Lung (tissue), 17 donors: ENCODE measurements at places on chromosomes 11 and 22. TPM values are rescaled to one million over a fixed set of nuclear protein-coding genes. Genes with fewer than 3 reads are reported as not detected.

DNA sequence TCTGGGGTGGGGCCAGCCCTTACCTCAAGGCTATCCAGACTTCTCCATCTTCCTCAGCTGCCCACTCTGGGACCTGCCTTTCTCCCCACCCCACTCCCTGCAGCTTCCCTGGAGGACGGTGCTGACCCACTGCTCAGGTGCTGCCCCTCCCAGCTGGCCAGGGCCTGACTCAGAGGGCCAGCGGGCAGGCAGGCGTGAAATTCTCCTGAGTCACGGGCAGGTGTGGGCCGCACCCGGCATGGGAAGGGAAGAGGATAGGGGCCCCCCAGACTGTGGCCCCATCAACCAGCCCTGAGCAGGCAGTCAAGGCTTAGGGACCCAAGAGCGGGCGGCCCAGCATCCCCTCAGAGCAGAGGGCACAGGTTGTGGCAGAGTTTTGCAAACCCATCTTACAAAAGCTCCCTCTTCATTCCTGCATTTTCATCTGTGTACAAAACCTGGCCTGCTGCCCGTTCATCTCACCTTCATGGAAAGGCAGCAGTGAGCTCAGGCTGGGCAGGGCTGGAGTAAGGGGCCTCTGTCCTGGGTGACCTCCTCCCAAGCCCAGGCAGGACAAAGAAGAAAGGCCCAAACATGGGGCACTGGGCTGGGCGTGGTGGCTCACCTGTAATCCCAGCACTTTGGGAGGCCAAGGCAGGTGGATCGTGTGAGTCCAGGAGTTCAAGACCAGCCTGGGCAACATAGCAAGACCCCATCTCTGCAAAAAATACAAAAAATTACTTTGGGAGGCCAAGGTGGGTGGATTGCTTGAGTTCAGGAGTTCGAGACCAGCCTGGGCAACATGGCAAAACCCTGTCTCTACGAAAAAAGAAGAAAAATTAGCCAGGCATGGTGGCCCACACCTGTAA lies 6.1 kb downstream of the RHOD start:
- no peak for DNase-seq

- DNase-seq = no peak
These were observed 17.9 kb upstream of the SESN3 start for GRCh38 chr11:95248666-95249467.

GRCh38 chr22:36332623-36333332 lies 55.0 kb downstream of the MYH9 start:
- DNase-seq = peak; percentile 63

DNA sequence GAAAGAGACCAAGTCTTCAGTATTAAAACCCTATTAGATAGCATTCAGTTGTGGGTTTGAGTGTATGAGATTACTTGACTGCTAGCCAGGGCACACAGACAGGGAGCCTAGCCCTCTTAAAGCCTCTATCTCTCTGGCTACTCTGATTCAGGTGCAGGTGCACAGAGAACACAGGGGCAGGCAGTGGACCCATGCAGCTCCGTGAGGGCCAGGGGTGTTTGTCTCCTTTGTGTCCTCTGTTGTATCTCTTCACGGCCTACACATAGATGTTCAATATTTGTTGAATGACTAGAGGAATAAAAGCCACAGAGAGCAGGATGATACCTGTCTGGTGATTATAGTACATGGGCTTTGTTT lies 21.5 kb upstream of the AIFM3 start:
- DNase-seq = no peak

GRCh38 chr11:101817581-101817980 lies 97.2 kb upstream of the CEP126 start:
- DNase-seq = no peak

KIF18A gene
- total RNA-seq = 7.5 TPM

DNA sequence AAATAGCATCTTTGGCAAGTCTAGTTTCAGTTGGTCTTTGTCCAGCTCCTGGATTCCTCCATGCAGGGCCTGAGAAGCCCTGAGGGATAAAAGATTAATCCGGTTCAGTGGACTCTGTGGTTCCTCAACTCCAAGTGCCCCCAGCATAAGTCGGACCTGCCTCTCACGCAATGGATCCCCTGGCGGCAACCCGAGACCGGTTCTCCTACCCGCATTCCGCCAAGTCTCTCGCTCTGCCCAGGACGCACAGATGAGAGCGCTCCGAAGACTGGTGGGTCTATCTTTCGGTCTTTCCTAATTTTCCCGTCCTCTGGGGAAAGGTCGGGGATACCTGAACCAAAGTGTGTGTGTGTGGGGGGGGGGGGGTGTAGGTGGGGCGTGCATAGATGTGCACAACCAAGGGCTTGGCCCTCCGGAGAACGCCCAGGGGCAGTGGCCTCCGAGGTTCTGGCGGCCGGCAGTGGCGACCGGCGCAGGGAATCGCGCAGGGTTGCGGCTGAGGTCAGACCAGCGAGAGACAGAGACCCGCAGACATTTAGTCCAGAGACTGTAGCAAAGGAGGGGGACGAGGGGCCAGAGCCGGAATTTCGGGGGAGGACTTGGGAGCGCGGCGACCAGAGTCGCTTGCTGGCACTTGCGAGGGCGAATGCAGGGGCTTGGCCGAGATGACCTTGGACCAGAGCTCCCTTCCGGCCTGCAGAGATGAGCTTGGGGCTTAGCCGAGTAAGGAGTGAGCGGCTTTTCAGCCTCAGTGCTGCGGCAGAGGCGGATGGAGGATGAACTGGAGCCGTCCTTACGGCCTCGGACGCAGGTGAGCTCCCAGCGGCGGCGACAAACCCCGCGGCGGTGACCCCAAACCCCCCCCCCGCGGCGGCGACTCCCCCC lies 712 bp upstream of the SLC2A11 start:
- DNase-seq = peak; percentile 65

- DNase-seq = no peak
These were observed 2.6 kb upstream of the FTH1 start for GRCh38 chr11:61969838-61970662.

DNA sequence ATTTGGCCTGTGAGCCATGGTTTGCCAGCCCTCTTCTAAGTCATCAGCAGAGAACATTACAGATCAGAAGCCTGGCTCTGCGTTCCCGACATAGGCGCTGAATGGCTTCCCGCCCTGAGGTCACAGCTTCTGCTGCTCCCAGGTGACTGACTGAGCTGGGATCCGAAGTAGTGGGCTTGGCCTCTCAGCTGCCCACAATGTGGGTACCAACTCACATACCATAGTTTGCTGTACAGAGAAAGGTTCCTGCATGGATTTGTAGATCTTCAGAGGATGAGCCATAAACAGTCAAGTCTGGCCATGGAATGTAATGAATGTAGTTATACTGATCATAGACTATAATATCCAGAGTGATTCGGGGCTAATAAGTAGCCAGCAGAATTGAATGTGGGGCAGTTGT lies 42.6 kb downstream of the TEAD1 start:
- DNase-seq = no peak

- DNase-seq = no peak
These were observed 37.0 kb upstream of the FBLN1 start for GRCh38 chr22:45465633-45466032.

ACR gene
- 0.26 TPM for total RNA-seq

DNA sequence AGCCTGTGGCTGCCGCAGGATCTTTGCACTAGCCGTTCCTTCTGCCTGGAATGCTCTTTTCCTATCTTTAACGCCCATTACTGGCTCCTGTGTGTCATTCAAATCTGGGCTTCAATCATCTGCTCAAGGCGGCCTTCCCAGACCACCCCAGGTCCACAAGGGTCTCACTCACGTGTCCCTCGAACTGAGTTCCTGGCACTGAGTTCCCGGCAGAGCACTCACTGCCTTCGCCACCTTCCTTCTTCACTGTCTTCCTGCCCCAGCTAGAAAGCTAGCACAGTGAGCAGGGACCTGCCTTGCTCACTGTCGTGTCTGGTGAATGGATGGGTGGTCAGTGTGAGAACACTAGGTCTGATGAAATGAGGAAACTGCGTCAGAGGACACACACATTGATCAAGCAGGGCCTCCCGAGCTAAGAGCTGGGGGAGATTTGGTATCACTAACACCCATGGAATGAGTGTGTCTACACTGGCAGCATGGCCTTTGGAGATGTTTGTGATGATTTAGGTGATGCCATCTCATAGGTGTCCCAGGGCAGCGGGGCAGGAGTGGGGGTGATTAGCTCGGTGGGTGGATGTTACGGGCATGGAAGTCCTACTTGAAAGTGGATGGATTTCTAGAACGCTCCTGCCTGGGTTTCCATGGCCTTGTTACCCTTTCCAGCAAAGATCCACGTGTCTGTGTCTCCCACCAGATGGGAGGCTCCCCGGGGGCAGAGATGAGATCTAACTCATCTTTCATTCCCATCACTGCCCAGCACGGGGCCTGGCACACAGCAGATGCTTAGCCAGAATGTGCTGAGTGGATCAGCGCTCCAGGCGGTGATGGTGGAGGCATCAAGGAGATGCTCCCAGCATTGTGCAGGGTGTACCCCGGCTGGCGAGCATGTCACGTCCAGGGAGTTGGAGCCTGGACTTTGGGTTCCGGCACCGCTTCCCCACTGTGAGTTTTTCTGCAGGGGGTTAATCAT lies 64.5 kb downstream of the SHISAL1 start:
- DNase-seq = no peak

DNA sequence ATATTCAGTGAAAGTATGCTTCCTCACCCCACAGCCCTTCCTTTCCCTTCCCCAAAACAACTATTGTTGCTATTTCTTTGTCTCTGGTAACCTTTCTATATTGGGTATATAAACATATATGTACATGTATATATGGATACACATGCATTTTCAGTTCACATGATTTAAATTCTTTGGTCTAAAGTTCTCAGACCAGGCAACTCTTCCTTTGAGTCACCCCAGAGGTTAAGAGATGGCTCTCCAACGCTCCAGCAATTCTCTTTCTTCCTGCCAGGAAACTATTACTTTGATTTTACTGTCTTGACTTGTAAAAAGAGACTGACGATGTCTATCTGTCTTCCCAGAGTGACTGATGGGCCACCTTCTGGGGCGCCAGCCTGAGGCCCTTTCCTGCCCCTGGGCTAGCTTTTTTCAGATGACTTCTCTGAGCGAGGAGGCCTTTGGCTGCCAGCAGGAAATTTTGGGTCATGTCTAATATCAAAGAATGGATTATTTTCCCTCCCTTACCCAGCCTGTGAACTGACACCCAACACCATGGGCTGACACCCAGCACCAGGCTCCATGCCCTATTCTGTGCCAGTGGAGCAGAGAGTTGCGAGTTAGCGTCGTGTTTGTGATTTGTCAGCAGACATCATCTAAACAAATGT lies 14.4 kb upstream of the ST3GAL4 start:
- DNase-seq = no peak

- DNase-seq = no peak
These were observed 168.9 kb upstream of the CHORDC1 start for GRCh38 chr11:90391756-90392155.

DNA sequence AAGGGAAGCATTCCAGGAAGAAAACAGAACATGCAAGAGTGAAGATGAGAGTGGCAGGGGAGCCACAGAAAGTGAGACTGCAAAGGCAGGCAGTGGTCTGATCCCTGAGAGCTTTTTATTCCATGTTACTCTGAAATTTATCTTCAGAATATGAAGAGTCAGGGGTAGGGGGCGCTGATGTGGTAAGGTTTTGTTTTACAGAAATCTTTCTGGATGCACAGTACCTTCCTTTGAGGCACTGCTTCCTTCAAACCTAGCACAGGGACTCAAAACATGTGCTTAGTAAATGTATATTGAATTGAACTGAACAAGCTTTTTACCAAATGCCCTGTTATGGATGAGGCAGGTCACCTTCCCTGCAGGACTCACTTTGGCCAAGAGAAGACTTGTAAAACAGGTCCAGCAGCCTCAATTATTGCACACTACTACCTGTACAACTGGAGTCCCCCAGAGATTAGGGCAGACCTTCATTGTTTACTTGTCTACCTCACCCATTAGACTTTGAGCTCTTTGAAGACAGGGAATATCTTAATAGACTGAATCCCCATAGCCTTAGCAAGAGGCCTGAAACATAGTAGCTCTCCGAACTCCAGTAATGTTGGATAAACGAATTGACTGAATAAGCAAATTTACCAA lies 2.2 kb downstream of the PAK1 start:
- DNase-seq = peak; percentile 46

TBX1 gene
- total RNA-seq = 19.3 TPM

DNA sequence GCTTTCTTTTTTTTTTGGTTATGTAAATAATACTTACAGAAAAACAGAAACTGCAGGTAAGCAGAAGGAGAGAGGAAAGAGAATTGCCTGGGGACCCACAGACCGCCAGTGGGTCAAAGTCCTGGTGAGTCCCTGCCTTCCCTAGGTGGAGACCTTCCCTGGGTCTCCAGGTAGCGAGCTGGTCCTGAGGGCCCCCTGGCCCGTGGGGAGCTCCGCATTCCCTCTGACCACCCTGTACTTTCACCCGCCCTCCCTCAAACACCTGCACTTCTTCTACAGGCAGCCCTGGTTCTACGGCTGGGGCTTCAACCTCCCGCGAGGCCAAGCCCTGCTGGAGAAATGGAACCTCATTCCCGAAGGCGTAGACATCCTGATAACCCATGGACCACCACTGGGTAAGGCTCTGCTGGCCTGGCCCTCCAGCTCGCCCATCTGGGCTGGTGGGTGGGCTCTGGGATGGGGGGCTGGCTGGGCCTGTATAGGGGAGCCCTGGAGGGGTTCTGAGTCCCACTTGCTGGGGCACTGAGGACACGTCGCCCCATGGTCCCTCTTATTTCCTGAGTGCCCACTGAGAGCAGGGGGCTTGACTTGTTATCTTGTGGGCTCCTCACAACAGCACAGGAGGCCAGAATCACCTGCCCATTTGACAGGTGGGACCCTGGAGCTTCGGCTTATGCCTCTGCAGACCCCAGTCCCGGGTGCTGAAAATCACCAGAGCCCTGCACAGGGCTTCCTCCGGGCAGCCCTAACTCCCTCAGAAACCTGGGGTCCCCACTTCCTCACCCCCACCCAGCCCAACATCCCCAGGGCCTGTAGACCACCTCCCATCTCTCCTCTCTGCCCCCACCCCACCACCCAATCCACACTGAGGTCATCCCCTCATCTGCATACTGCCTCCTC lies 86.4 kb downstream of the MPPED1 start:
- DNase-seq = no peak

- no peak for DNase-seq
These were observed 12.1 kb downstream of the SERGEF start for GRCh38 chr11:18000760-18001159.

DNA sequence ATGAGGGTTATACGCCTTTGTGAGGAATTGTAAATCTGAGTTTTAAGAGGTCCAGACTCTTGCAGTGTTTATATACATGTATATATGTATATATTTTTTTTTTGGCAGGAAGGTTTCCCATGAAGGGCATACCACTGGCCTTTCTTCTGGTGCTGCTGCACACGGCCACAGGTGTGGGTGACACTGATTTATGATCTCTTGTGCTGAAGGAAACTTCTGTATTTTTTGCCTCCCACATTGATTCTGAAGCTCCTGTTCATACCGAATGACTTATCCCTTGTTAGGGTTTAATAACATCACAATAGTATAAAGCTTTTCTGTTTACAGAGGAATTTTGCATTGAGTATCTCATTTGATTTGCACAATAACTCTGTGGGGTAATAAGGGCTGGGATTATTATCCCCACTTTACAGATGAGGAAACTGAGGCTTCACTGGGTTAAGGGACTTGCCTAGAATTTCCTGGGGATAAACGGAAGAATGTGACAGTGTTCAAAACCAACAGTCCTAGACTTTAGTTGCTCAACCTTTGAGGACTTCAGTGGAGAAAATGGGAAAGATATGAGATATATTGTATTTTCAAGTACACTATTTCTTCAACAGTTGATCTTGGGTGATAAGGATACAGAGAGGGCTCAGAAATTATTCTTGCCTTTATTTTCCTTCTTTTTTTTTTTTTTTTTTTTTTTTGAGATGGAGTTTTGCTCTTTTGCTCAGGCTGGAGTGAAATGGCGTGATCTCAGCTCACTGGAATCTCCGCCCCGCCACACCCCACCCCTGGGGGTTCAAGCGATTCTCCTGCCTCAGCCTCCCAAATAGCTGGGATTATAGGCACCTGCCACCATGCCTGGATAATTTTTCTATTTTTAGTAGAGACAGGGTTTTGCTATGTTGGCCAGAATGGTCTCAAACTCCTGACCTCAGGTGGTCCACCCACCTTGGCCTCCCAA lies 70.1 kb downstream of the MICAL2 start:
- DNase-seq = no peak
